ENCODE measurements at places on chromosomes 1 and 21.

DNA sequence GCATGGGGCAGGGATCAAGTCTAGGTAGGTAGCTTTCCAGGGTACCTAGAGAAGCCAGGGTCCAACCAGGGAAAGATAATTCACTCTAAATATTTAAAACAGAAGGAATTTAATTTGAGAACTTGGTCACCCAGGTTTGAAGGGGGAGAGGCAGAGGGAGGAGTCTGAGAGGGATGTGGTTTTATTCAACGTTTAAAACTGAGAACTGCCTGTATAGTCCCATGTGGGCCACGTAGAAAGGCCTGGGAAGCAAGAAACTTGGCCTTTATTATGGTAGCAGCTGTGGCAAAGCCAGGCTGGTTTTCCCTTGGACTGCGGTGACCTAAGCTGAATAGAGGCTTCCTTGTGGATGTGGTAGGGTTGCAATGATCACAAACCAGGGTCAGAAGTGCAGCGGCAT is 42.0 kb upstream of the DUSP10 start:
- DNase-seq, result no peak

DNA sequence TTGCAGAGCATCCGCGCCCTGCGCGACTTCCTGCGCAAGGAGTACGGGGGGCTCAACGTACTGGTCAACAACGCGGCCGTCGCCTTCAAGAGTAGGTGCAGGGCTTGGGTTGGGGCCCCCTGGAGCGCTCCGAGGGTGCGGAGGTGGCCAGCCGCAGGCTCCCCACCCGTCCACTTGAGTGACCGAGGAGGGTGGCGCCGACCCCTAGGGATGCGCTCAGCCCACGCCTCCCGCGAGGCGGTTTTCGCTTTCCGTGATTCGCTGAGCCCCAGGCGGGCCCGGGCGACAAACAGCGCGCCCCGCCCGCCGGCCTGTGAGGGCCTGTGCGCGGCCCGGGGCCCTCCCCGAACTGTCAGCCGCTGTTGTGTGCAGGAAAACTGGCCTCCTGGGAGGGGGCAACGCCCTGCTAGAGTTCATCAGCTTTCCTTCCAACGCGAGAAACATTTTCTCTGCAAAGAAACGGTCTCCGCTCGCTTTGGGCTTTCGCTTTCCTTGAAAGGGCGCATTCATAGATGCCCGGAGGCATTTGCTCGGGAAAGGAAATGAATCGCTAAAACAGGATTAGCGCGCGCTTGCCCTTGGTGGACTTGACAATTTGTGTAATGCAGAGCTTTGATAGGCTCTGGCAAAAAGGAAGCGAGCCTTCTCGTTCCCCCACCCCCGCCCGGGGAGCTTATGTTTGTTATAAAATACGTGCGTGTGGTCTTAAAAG is 668 bp downstream of the CBR3 start:
- no peak for DNase-seq

DNA sequence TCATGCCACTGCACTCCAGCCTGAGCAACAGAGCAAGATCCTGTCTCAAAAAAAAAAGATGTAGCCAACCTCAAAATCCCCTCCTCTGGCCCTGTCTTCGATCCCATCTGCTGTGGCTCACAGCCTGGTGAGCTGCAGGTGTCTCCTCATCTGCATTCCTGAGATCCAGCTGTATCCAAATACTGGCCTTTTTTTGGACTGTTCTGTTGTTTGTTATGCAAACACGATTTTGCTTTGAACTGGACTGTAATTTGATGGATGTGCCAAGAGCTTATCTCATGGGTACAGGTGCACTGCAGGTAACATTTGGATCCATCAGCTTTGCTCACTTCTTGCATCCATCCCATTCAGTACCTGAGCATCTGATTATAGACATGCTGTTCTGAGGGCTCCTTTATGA is 14.1 kb upstream of the FAM43B start:
- no peak for DNase-seq

- no peak for DNase-seq
These were observed 48.2 kb downstream of the TRPM2 start for GRCh38 chr21:44401386-44402160.

DNA sequence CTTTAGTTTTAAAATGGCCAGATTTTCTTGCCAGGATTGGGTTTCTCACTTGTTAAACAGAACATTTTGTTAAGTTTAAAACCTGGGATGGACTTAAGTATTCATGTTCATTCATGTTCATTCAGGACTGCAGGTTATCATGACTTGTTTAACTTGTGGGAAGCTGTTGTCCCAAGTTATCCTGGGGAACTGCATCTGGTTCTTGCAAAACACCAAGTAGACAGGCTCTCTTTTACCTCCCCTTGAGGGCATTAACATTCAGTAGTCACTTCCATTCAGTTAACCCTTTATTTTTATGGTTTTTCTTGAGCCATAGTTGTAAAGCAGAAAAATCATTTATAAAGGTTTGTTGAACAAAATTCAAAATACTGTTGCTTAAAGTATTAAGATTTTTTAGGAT is 8.1 kb downstream of the SOD1 start:
- no peak for DNase-seq

DNA sequence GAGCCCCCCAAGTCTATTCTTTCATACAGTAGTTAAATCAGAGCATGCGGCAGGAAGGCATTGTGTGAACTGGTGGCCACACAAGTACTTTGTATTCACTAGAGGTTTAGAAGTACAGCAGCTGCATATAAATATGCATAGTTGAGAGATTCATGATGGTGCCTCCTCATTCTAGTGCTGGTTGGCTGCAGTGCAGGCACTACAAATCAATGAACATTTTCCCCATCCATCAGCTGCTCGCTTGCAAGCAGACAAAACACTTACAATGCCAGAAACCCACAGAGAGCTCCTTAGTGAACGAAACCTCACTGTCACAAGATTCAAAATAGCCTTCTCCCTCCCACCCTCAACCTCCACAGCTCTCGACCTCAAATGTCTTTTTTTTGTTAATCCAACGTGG is 726.2 kb downstream of the USP25 start:
- no peak for DNase-seq

DNA sequence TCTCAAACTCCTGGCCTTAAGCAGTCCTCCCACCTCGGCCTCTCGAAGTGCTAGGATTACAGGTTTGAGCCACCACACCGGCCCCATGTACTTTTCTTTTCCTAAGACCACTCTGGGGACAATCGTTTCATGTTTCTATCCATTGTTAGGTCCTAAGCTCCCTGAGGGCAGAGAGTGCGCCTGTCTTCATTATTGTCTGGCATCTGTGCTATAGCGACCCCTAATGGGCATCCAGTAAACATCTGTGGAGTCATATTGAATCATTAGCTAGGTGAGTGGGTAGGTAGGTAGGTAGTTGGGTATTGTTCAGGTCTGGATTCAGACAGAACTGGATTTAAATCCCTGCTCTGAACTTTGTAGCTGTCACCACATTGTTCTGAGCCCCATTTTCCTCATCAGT is 66.1 kb downstream of the TMEM53 start:
- DNase-seq, result peak; percentile 22

DNA sequence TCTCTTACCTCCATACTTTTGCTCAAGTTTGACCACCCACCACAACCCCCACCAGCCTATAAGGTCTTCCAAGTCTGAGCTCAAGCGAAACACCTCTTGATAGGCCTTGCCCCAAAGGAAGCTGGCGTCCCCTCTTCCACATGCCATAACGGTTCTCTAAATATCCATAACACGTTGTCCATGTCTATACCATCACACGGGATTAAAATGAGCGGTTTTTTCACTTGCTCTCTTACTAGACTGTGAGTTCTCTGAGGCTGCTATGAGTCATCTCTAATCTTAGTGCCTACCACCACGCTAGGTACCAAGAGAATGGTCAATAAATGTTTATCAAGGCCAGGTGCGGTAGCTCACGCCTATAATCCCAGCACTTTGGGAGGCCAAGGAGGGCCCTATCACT is 41.0 kb downstream of the WASF2 start:
- DNase-seq, result no peak

- DNase-seq, result no peak
These were observed 396.7 kb upstream of the C1orf87 start for GRCh38 chr1:60470246-60470645.

DNA sequence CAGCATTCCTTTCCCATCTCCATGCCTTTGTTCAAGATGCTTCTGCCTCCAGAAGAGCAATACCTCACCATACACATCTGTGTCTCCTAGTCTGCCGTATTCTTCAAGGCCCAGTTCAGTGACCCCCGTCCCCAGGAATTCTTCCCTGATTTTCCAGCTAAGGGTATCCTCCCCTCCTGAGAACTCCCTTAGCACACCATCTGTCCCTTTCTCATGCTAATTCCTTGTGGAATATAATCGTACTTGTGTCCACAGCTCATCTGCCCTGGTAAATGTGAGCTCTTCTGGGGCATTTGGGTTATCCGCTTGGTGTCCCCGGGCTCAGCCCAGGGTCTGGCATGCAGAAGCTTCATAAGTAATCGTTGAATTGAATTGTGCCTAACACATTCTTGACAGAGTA is 40.9 kb downstream of the BEND5 start:
- DNase-seq, result no peak

- DNase-seq, result no peak
These were observed 40.6 kb upstream of the LRP8 start for GRCh38 chr1:53368314-53369033.

- no peak for DNase-seq
These were observed 390.0 kb downstream of the DISC1 start for GRCh38 chr1:232016616-232017015.

DNA sequence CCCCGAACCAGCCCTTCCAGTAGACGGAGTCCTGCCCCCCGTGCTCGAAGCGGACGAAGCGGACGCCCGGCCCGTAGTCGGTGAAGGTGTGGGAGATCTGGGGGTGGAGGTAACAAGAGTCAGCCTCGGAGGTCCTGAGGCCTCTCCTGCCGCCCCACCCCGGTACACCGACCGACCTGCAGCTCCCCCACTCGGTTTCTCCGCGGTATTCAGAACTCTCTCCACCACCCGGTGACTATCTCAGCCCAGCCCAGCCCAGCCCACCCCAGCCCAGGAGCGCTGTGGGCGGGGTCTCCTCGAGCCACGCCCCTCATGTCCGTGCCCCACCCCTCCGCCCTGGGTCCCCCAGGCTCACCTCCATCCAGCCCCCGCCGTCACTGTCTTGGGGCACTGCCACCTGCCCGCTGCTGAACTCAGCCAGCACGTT is 5.5 kb downstream of the FBXO2 start:
- no peak for DNase-seq

GRCh38 chr1:196933531-196934189 is 9.9 kb upstream of the CFHR2 start:
- no peak for DNase-seq

GRCh38 chr1:186102547-186103148 is 272.4 kb downstream of the TPR start:
- peak; percentile 8 for DNase-seq

DNA sequence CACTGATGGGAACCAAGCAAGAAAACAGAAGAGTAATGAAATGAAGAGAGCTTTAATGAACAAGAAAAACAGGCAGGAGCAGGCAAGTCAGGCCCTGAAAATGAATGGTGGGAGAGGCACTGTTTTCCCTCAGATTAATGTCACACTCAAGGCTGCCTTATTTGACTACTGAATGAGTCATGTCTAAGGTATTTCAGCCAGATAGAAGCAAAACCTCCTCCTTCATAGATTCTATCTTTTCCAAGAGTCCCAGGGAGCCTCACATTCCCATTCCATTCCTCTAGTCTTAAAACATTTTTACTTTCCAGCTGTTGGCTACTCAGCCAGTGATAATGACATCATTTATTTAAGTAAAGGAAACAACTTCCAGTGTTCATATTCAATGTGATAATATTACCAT is 228.4 kb upstream of the NRIP1 start:
- DNase-seq, result no peak

- DNase-seq, result peak; percentile 15
These were observed 34.9 kb upstream of the VASH2 start for GRCh38 chr1:212915245-212916091.

- DNase-seq, result no peak
These were observed 67.9 kb downstream of the CYYR1 start for GRCh38 chr21:26505211-26505610.
